ENCODE measurements at places on chromosomes 2 and 18.

DNA sequence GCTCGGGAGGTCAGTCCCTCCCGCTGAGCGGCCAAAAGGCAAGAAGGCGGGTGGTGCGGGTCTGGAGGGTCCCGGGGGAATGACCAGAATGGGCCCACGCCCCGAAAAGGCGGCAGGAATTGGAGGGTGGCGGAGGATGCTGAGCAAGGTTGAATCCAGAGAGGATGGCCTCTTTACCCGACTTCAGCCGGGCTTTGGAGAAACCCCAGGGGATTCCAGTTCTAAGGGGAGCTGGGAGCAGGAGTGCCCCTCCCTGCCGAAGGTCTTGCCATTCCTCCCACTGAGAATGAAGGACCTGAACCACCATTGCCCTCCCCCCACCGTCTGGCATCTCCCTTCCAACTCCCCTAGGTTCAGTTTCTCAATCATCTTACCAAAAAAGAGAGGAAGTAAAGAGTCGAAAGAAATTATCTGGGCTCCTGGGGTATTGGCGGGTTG is 38.9 kb upstream of the ATP6V1B1 start:
- no peak for DNase-seq

DNA sequence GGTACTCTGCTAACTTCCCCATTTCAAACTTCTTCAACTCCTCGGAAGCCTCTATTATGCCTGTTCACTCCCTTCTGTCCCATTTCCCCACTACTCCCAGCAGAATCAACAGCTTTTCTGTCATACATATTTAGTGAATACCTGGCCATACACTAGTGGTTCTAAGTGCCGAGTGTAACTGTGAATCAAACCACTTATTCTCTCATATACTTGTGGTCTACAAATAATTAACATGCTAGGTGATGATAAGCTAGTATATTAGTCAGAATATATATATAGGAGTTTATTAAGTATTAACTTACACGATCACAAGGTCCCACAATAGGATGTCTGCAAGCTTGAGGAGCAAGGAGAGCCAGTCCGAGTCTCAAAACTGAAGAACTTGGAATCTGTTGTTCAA is 150.7 kb downstream of the CCDC102B start:
- no peak for DNase-seq

DNA sequence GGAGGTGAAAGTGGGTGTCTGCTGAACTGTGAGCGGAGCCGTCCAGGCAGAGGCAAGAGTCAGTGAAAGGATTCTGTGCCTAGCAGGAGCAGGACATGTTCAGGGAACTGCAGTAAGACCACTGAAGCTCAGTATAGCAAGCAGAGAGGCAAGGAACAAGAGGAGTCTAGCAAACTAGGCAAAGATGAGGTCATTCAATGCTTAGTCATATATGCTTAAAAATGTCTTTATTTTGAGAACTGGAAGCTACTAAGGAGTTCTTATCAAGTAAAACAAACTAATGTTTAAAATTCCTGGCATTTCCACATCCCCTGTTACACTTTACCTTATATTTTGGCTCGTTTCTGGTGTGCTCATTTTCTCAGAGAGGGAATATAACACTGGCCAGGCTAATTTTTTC is 913.4 kb downstream of the CBLN2 start:
- no peak for DNase-seq

DNA sequence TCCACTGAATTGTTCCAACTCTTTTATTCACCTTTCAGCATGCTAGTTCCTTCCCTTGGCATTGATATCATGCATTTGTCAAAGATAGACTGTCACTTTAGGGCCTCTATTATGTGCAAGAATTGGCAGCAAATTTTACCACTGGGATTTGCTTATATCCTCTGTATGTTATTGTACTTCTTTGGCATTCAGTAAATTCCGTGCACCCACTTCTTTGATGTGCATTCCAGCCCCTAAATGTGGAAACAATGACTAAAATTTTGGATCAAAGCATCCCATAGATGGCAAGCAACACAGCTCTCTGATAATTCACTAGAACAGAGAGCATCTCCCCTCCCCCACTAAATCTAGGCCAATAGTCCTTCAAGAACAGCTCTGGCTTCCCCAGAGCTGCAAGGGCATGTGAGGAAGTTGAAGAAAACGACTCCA is 399.0 kb upstream of the HNRNPA3 start:
- DNase-seq = no peak

DNA sequence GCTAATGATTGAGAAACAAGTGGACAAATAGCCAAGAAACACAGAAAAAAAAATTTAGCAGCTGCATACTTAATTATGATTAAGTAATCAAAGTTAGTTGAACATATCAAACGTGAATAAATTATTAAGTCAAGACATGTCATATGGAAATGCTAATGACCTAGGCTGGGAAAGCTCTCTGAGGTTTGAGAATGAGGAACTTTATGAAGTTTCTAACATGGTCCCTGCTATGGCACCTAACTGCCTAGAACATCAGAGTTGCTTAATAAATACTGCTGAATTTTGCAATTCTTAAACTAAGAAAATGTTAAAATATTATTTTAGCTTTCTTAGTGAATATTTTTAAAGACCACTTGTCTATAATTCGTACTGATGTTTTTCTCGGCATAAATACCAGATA is 99.8 kb downstream of the AFF3 start:
- no peak for DNase-seq

DNA sequence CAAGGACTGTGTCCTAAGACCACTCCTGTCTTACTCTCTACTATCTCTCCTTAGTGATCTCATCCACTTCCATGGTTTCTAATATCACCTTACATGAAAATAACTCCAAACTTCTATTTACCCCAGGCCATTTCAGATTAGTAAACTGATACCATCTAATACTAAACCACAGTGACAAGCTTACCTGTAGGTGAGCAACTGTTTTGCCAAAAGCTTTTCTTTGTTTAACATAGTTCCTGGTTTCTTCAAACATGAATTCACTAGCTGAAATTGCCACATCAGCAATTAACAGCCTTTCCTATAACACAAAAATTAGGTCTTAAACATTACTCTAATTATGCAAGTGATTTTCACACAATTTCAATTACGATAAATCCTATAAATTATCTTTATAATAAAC is 22.1 kb downstream of the ACADL start:
- DNase-seq = no peak

DNA sequence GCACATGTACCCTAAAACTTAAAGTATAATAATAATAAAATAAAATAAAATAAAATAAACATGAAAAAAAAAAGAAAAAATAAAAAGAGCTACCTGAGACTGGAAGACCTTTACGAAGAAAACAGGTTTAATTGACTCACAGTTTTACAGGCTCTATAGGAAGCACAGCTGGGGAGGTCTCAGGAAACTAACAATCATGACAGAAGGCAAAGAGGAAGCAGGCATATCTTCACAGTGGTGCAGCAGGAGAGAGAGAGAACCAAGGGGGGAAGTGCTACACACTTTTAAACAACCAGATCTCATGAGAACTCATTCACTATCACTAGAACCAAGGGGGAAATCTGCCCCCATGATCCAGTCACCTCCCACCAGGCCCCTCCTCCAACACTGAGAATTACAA is 379.3 kb upstream of the VWC2L start:
- no peak for DNase-seq

DNA sequence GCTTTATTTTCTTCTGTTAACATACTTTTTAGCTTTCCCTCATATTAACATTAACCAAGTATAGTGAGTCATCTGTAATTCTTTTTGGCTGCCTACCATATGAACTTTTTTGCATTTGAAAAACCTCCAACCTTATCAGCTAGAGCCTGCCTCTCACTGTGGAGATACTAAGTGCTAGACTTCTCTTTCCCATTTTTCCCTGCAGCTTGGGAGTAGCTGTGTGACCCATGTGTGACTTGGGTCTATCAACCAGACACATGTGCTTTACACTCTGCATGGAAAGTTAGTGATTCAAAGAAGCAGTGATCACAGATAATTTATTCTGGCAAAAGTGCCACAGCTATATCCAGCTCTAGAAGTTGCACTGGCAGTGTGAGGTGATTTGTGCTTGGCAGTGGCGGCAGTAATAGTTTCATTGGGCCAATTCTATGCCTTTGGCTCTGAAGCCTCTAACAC is 36.3 kb downstream of the PREPL start:
- no peak for DNase-seq

Data from stimulated activated CD8-positive, alpha-beta memory T cell treated with anti-CD3 and anti-CD28 coated beads, Interleukin-12 subunit alpha, Interleukin-12 subunit beta, amount 100 ng/mL, for 4 hours (primary cell).